ENCODE measurements at places on chromosomes 12 and 14.

- no peak for DNase-seq
Observed at GRCh38 chr12:88266806-88267360, 124.8 kb downstream of the TMTC3 start.

DNA sequence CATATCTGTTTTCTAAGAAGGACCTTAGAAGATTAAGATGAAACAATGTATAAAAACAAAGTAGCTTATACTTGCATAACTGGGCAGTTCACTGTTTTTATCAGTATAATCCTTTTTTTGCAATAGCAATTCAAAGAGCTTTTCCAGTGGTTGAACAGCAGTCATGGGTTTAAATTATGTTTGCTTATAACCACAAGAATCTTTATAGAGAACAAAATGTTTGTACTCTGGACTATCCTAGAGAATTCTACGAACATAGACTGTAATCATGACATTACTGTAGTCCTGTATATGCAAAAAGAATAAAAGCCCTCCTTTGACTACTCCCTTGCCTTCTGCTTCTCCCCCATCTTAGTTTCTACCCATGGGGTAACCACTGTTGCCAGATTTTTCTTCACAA, 5.7 kb downstream of the FAM177A1 start:
- no peak for DNase-seq

- DNase-seq = no peak
Observed at GRCh38 chr14:77055981-77056380, 27.5 kb upstream of the IRF2BPL start.

DNA sequence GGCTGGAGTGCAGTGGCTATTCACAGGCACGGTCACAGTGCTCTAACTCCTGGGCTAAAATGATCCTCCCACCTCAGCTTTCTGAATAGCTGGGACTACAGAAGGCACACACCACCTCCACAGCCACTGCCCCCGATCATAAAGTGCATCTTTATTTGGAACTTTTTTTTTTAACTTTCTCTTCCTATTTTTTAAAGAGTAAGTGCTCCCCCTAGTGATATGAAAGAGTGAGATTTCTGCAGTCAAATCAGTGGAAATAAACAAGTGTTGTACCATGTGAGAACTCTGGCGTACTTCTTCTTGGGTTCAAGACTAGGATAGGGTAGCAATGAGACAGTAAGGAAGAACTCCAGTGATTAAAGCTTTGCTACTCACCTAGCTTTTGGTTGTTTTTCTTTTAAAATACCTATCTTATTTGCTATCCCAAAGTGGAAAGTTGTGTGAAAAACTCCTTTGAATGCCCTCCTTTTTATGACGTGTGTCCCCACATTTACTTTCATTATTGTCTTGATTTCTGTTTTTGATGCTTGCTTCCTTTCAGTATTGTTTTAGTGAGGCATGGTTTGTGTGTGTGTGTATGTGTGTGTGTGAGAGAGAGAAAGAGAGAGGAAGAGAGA, 6.6 kb downstream of the PPP4R4 start:
- peak; percentile 89 for DNase-seq

- DNase-seq = no peak
Observed at GRCh38 chr14:53473480-53473879, 320.4 kb upstream of the DDHD1 start.

DNA sequence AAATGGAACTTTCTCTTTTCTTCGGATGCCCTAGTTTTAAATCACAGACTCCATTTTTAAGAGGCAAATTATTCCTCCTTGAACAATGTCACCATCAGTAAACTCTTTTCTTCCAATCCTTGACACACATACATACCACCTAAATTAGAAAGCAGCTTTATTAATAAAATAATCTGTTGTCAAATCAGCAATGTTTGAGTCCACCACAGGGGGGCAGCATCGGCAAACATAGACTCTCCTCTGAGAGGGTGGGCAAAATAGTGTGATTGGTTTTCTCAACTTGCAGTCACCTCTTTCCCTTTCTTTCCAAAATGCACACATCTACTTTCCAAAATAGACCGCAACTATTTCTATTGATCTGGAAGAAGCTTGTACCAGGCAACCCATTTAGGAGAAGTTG, 438.4 kb upstream of the OR4E1 start:
- no peak for DNase-seq

GRCh38 chr12:60257063-60257462, 661.2 kb downstream of the SLC16A7 start:
- no peak for DNase-seq

GRCh38 chr12:43812926-43813325, 6.8 kb upstream of the TWF1 start:
- DNase-seq = no peak

DNA sequence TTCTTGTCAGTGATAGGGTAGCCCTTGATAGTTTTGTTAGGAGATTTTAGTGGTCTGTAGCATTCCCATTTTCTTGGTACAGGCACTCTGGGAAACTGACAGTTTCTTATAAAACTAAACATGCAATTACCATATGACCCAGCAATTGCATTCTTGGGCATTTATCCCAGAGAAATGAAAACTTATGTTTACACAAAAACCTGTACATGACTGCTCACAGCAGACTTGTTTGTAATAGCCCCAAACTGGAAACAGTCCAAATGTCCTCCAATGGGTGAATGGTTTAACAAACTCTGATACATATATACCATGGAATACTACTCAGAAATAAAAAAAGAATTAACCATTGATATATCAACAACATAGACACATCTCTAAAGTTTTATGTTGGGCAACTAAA, 75.5 kb downstream of the BORCS5 start:
- DNase-seq = peak; percentile 11

DNA sequence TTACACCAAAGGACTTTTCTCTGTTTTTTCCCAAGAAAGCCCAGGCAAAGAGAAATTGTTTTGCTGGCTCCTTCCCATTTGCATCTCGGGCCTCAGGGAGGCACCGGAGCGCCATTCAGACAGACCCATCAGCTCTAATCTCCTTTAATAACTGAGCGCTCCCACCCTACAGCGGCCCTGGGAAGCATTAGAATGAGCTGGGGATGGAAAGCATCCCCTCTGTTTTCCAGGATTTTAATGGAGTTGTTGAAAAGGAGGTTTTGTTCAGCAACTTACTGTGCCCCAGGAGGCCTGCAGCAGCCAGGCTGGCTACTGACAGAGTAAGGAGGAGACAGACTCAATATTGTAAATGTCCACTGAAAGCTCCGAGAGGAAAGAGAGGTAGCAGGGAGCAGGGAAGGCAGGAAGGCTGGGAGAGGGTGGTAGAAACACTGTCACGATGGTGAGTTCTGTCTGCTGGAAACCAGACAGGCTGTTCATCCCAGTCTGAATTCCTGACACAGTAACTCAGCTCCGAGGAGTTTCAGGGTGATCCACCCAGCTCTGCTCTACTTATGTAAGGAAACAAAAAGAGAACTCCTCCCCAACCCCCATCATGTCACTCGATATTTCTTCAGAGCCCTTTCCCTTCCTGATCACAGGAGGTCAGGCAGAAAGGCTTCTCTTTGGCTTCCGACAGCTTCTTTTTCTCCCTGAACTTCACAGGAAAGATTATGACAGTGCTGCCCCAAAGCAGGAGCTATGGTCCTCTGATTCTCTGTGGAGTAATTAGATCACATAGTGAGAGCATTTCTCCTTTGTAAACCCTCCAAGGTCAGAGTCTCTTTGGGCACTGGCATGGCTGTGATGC, 62.5 kb upstream of the TMEM132D start:
- DNase-seq = no peak

- DNase-seq = no peak
Observed at GRCh38 chr12:125435871-125436270, 370.6 kb downstream of the AACS start.

- no peak for DNase-seq
Observed at GRCh38 chr12:49019120-49019430, 499 bp upstream of the PRKAG1 start.

DNA sequence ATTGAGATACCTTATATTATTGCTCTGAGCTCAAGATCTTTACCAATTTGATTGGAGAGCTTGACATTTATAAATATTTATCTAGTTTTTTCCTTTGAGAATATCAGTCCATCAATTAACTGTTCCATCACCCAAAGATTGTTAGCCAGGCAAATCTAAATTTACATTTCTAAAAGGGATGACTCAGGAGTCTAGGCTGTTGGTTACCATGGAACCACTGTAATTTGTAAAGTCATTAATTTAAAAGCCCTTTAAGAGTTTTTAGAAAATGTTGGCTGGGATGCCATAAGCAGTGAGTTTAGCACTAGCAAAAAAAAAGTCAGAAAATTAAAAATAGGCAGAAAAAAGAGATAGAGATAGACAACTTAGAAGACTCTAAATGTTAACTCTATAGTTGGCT, 19.5 kb upstream of the SERPINA1 start:
- DNase-seq = no peak

DNA sequence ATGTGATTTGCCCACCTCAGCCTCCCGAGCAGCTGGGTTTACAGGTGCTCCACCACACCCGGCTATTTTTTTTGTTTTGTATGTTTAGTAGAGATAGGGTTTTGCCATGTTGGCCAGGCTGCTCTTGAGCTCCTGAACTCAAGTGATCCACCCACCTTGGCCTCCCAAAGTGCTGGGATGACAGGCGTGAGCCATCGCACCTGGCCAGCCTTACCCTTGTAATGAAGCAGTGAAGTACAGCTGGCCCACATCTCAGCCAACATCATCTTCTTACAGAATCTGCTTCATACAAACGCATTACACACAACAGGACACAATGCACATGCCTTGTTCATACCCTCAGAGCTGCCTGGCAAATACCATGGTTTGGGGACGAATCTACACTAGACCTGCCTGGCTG, 31.3 kb upstream of the CHFR start:
- no peak for DNase-seq

DNA sequence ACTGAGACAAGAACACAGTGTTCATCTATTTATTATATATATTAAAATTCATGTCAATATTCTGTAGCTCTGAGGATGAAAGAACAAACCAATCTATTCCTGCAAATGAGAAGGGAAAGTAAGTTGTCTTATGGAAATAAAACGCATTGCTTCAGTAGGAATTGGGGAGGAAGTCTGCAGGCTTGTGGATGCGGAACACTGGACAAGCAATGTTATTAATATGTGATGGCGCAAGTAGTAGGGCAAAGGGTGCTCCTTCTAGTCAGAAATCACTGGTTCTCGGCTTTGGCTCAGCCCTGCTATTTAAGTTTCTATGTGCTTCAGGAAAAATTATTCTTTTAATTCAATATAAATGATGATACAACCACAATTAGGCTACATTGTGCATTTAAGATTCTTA, 28.8 kb upstream of the RAP1B start:
- no peak for DNase-seq

DNA sequence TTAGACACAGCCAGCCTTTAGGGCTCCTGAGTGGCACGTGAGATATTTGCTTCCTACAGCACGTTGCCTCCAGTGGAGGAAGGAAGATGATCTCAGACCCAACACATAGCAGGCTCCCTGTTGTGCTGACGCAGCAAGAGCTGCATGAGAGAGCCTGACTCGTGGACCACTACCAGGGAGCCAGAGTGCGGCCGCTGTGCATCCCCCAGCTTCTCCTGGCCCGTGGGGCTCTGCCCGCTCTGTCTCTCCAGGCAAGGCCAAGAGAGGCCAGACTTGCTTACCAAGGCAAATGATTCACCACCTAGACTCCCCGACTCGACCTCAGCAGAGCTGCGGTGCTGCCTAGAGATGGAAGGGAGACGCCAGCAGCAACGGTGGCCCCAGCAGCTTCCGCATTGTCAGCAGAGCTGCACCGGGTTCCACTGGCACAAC, 37.5 kb downstream of the MAP3K9 start:
- DNase-seq = no peak

DNA sequence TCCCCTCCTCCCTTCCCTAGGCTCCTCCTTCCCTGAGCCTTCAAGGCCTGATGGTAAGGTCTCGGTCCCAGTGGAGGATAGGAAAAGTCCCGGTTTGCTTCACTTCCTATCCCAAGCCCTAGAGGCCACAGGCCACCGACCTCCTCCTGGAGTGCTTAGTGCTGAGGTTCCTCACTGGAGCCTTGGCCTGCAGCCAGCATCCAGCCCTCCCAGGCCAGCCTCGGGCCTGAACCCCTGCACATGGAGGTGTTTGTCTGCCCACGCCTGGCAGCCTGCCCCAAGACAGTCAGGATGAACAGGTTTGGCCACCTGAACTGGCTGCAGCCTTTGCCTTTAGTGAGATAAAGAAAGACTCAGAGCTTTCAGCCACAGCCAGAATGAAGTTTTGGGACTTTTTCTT, 15.8 kb upstream of the KRT7 start:
- DNase-seq = no peak

DNA sequence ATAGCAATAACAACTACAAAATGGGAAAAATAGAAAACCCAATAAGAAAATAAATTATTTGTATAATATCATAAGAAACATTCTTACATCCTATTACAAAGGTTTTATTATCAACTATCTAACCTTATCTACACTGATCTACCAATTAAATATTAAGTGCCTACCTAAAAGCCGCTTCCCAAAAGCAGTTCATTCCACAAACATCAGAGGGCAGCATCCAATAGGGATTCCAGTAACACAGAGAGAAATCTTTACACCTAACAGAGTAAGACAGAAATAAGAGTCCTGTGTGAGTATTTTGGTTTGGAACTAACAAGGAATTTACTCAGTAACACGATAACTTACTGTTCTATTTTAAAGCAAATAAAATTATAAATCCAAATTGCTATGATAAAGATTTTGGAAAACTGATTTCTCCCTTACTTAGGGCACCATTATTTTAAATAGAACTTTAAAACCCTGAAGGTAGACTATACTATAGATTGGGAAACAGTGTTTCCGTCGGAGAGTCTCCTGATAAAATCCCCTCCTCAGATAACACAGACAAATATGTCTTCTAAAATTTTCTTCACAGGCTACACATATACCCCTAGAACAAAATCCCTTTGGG, 15.0 kb downstream of the GXYLT1 start:
- peak; percentile 28 for DNase-seq

DNA sequence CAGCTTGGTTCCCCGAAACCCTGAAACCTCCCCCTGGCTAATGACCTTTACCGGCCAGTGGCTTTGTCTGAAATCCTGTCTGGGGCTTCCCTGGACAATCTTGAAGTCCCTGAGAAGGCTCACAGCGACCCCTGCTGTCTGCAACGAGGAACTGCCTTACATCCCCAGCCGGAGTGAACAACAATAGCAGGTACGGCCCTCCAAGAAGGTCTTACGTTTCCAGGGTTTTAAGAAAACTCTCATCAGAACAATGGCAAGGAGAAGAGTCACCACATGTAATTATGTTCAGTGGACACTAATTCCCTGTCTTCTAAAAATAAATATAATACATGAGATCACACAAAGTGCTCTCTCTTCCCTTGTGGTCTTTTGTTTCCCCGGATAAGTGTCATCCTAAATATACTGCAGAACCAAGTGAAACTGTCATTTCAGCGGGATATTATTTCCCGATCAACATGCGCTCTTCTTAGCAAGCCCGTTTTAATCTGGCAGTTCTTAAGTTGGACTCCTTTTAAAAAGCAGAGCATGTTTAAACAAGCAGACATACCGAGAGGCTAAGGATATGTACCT, 53.3 kb downstream of the RBM19 start:
- peak; percentile 37 for DNase-seq

- no peak for DNase-seq
Observed at GRCh38 chr12:93944201-93944600, 204.2 kb upstream of the PLXNC1 start.

GRCh38 chr12:16581416-16581815, 24.5 kb downstream of the LMO3 start:
- no peak for DNase-seq

- DNase-seq = peak; percentile 89
Observed at GRCh38 chr14:54348001-54348611, 48.7 kb upstream of the CDKN3 start.

GRCh38 chr14:92253381-92253894, 69.5 kb upstream of the SLC24A4 start:
- DNase-seq = no peak

Data from NCI-H1694 treated with DMSO at 0.1 percent for 48 hours (cell line).